ENCODE measurements at places on chromosomes 1 and 21. TPM values are rescaled to one million over a fixed set of nuclear protein-coding genes. Genes with fewer than 3 reads are reported as not detected.

The LCE1C gene
- total RNA-seq, result not detected

GRCh38 chr1:163674236-163674635, 352.5 kb downstream of the NUF2 start:
- DNase-seq, result no peak

The PRDX1 gene
- 1,354 TPM for total RNA-seq

- no peak for DNase-seq
Observed at GRCh38 chr1:10283318-10283984, 73.1 kb downstream of the KIF1B start.

DNA sequence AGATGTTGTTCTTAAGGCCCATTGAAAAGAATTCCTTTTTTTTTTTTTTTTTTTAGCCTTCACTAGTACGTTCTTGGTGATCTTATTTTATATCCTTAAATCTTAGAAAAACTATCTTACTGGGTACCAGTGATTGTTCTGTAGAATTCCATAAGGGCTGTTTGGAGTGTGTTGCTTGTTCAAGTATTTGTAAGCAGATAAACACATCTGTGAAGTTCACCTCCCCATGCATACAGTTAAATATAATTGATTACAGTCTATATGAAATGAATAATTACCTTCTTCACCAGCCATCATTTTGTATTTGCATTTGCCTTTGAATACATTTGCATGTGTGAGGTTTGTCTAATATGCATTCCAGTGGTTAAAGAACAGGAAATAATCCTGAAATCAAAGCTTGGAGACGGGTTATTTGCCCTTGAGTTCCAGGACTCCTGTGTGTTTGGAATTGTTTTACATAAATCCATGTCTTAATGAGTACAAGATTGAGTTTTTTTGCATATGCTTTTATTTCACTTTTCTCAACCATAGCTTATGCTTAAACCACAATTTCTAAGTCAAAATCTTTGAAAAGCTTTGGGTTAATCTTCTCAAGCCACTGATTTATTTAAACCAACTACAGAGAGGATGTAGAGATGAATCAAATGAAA, 73.1 kb downstream of the VPS13D start:
- no peak for DNase-seq

- no peak for DNase-seq
Observed at GRCh38 chr1:24491577-24492360, 10.9 kb upstream of the RCAN3 start.

The VASH2 gene
- 184 TPM for total RNA-seq

- DNase-seq, result no peak
Observed at GRCh38 chr1:4660917-4661594, 6.6 kb downstream of the AJAP1 start.

DNA sequence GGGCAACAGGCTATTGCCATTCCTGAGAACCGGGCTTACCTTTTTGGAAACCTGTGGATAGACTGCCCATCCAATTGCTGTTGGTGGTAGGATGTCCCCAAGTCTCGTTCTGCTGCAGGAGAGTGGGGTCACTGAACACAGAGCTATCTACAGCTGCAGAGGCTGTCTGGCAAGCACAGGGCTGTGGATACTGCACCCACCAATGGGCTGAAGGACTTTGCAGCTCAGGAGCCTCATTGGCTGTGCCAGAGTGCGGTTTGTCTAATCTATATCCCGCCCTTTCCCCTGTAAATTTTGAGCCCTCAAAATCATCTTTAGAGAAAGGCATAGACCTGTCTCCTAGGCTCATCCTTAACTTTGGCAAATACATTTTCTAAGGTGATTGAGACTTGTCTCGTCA, 15.3 kb downstream of the RNF187 start:
- no peak for DNase-seq

DNA sequence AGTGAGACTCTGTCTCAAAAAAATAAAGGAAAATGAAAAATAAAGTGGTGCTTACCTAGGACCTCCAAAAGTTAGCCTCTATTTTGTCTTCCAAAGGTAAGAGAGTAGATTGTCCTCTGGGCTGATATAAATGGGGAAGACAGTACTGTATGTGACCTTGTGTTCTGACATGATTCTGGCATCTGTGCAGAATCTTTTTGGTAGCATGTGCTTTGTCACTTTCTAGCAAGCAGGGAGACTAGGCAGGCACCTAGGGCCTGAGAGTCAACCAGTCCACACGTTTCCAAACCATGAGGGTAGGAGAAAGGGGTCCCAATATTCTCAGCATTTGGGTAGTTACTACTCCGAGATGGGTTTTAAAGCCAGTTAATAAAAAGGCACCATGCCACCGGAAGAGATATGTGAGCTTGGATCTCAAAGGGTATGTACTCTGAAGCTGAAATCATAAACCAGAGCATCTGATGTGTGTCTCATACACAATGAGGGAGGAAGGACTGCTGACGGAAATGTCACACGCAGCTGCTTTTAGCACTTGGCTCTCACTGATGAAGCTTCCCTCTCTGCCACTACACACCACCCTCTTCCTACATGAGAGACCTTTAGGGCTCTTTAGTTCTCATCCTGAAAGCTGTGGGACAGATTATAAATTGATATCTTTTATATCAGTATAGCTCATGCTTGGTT, 27.0 kb upstream of the SLC16A1 start:
- no peak for DNase-seq

DNA sequence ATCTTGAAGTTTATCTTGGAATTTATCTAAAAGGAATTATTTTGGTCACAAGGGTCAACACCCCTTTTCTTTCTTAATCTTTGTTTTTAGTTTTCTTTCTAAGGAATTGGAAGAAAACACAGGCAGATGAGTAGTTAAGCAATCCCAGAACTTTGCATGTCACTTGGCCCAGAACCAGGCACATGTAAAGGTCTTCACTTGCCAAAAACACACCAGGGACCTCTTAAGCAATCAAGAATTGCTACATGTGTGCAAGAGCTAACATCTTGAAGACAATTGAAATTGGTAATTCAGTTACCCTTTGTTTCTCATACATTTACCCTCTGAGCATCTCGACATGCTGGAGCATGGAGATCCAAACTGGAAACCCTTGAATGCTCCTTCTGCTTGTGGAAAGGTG, 114.2 kb downstream of the ZC3H11B start:
- DNase-seq, result no peak

DNA sequence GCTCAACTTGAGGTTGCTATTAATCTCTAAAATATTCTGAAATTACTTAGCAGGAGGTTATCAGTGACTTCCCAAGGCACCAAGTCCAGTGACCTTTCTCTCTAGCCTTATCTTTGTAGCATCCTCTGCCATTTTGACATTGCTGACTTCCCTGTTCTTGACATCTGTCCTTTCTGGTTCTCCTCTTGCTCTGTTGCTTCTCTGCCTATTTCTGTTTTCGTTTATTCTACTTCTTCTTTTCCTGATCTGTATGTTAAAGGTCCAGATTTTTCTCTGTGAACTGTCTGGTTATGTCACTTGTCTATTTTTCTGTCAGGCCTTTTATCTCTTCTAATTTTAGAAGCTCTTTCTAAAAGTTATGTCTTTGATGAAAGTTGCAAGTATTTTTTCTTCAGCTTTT, 178.8 kb downstream of the VPS13D start:
- DNase-seq, result no peak

The CFAP45 gene
- not detected for total RNA-seq

The F13B gene
- not detected for total RNA-seq

All from H1 (cell line).